Activated CD4-positive, alpha-beta T cell treated with anti-CD3 and anti-CD28 coated beads, Interleukin-2, amount 10 ng/mL, durations not matched to agents 7 days and 5 days (primary cell): ENCODE measurements at places on chromosomes 13 and 19. TPM values are rescaled to one million over a fixed set of nuclear protein-coding genes. Genes with fewer than 3 reads are reported as not detected.

ZNF541 gene
- total RNA-seq: 0.40 TPM

LIPE gene
- 29.5 TPM for total RNA-seq

APOC4 gene
- not detected for total RNA-seq

FFAR3 gene
- total RNA-seq: not detected

TGFBR3L gene
- total RNA-seq: 1.4 TPM

DKKL1 gene
- not detected for total RNA-seq

RGS9BP gene
- 0.35 TPM for total RNA-seq

HCN2 gene
- total RNA-seq: 2.6 TPM

LRRC25 gene
- total RNA-seq: not detected

ZNF69 gene
- 4.5 TPM for total RNA-seq

KIR2DL4 gene
- total RNA-seq: not detected

FLT3LG gene
- total RNA-seq: 348 TPM

ATP12A gene
- total RNA-seq: 0.27 TPM

NXNL1 gene
- not detected for total RNA-seq

CATSPERD gene
- total RNA-seq: not detected

LPAR2 gene
- total RNA-seq: 59.4 TPM

DZIP1 gene
- 0.05 TPM for total RNA-seq

OSCAR gene
- total RNA-seq: 0.32 TPM

IFNL1 gene
- not detected for total RNA-seq

SMAD9 gene
- not detected for total RNA-seq

C3 gene
- total RNA-seq: not detected

ZNF415 gene
- total RNA-seq: 1.9 TPM

TDRD12 gene
- total RNA-seq: 0.52 TPM

LSM4 gene
- 181 TPM for total RNA-seq
